ENCODE measurements at places on chromosomes 12 and 14.
A peak's percentile ranks its signal among the peaks of the same experiment; 100 is the strongest.

DNA sequence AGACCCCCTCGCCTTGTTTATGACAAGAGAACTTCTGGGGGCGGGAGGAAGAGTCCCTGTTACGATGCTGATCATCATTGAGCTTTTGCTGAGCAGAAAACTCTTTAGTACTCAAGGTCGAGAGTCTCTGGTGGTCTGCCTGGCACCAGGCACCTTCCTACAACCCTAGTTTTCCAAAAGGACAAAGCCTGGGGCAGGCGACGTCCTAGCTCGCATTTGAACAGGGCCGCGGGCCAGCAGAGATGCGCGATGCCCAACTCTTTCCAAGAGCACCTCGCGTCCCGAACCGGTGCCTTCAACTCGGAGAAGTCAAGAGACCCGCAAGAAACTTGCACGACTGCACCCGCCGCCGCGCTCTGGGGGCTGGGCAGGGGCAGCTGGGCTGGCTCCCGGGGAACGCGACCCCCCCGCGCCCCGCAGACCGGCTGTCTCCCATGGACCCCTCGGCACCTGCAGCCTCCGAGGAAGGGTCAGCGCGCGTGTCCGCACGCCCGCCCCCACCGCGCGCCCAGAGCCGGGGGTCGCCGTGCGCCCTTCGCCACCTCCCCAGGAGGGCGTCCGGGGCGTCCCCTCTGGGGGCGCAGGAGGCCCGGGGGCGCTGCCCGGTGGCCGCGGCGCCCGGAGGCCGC, 377 bp upstream of the BCL7A start:
- peak; percentile 42 for DNase-seq

DNA sequence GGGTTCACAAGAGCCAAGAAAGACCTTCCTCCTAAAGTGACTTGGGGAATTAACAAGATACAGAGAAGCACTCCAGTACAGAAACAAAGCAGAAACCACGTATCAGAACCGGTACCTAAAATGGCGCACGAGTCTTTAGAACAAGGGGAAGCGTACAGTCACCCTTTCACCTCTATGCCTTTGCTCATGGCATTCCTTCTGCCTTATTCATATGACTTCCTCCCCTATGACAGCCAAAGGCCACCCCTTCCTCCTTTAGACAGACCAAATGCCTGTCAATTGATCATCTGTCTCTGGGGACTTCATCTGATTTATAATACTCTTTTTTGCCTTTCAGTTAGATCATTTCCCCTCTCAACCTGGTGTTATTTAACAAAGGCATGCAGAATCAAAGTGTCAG, 89.5 kb upstream of the OSBPL8 start:
- DNase-seq: no peak

DNA sequence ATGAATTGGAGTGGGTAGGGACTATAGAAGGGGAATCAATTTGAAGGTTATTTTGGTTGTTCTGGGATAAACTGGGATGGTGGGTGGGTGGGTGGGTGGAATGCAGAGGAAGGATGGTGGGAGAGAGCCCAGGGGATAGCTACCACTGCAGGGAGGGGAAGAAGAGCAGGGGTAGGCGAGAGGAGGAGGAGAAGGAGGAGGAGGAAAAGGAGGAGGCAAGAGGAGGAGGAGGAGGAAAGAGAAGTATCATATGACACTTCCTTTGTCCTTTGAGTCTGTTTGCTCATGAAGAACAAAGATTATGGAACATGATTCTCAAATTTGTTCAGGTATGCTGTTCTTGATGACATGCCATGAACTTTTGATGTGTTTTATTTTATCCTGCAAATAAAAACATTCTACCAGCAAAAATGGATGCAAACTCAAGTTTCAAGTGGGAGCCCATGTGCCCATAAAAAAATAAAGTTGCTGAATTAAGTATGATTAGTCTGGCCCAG, 4.1 kb upstream of the BEST3 start:
- no peak for DNase-seq

GRCh38 chr14:25006031-25006430, 43.9 kb downstream of the STXBP6 start:
- no peak for DNase-seq

- DNase-seq: no peak
Measured at GRCh38 chr12:24499151-24500146, 449.5 kb downstream of the BCAT1 start.

DNA sequence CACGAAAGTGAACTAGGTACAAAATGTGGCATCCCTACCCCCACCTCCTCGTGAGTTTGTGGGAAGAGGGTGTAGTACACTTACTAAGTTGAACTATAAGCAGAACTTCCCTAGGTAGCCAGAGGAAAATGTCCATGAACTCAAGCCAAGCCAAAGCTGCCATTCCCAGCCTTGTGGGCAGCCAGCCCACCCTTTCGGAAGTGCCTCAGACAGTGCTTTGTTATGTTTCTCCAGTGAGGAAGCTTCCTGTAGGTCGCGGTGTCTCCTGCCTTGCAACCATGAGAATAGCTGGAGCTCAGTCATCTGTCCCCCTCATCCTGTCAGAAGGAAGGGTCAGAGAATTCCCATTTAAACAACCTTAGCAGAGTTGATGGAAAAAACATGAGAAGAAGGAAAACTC, 266.9 kb downstream of the DUSP6 start:
- no peak for DNase-seq

- no peak for DNase-seq
Measured at GRCh38 chr12:40980427-40980961, 207.6 kb upstream of the PDZRN4 start.

DNA sequence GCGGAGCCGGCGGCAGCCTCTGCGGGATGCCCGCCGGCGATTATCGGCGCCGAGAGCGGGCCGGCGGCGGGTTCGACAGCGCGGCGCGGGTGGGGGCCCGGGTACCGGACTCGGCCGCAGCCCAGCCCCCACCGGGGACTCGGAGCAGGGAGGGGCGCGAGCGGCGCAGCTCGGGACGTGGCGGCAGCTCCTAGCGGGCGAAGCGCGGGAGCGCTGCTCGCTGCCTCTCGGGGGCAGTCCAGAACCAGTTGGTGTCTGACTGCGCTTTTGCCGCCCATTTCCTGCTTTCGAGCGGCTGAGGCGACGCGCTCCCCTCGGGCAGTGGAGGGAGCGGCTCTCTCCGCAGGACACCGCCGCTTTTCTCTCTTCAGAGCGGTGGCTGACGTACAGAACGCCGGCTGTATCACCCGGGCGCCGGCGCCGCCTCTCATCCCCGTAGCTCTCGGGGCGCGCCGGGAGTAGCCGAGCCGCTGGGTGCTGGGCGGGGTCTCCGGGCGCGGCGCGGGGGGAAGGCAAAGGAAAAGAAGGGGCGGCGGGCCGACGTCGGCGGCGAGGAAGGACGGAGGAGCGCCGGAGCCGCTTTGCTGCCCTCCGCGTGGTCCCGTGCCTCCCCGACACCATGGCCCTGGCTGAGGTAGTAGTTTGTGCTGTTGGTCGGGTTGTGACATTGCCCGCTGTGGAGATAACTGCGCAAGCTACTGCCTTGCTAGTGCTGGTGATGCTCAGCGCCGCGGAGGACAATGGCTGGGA, 136.6 kb downstream of the MON2 start:
- peak; percentile 82 for DNase-seq

- DNase-seq: no peak
Measured at GRCh38 chr12:11693067-11693466, 43.6 kb downstream of the ETV6 start.

DNA sequence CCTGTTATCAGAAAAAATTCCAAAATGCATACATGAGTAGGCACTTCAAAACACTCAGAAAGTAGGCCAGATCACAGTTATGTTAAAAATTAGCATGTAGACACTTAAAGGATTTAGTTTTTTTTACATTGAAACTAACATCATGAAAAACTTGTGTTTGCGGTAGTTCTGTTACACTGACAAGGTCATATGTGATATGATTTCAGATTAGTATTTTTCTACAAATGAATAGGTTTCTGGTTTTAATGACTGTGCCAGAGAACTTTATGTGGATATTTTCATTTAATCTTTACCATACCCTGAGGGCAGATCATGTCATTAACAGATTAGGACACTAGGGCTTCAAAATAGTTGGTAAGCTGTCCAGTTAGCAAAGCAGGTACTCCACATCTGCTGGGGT, 20.7 kb downstream of the YARS2 start:
- no peak for DNase-seq

DNA sequence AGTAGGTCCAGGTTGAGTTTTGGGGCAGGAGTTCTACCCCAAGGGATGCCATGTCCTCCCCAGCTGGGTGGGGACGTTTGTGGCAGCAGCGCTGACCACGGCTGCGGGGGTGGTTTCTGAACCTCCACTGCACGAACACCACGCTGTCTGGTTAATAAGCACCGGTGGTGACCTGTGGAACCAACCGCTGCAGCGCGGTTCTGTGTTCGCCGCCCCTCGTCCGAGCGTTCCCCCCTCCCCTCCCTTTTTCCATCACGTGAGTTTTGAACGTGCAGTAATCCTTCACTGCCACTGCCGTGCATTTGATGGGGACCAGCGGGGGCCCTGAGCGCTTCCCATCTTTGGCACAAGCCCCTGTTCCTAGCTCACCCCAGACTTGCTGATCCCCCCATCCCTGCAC, 6.4 kb upstream of the ADSS1 start:
- DNase-seq: no peak

DNA sequence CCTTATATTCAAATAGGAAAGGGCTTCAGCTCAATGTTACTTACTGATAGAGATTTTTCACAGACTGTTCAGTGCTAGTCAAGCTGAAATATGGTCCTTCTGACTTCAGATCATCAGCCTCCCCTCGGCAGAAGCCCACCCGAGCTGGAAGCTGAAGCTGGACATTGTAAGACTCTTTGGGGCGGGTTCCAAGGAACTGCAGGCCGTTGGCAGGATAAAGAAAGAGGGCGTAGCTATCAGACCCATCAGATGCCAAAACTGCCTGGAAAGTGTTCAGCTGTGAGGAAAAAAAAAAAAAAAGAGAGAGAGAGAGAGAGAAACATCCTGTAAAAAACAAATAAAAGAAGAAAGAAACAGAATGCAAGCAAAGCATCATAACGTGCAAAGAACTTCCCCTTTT, 8.8 kb downstream of the NID2 start:
- DNase-seq: no peak

- DNase-seq: no peak
Measured at GRCh38 chr14:96136371-96137005, 68.2 kb upstream of the BDKRB2 start.

GRCh38 chr14:62696331-62696924, 348.8 kb downstream of the KCNH5 start:
- no peak for DNase-seq

- no peak for DNase-seq
Measured at GRCh38 chr12:96271469-96272199, 77.5 kb downstream of the ELK3 start.

GRCh38 chr12:100497105-100497795, 23.6 kb downstream of the NR1H4 start:
- DNase-seq: no peak

DNA sequence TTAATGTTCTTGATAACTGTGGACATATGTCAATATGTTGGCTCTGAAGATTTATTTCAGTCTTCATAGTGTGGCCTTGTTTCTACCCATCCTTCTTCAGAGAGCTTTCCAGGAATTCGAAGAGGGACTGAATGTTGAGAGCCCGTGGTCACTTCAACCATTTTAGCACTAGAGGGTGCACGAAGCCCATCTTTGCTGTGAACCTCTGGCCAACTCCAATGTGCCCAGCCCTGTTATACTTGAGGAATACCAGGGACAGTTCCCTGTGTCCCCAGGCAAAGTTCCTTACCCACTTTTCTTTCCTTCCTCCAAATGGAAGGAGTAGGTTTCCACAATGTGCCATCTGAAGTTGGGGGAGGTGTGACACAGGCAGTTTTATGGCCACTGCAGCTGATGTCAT, 603.5 kb downstream of the RPL10L start:
- no peak for DNase-seq

DNA sequence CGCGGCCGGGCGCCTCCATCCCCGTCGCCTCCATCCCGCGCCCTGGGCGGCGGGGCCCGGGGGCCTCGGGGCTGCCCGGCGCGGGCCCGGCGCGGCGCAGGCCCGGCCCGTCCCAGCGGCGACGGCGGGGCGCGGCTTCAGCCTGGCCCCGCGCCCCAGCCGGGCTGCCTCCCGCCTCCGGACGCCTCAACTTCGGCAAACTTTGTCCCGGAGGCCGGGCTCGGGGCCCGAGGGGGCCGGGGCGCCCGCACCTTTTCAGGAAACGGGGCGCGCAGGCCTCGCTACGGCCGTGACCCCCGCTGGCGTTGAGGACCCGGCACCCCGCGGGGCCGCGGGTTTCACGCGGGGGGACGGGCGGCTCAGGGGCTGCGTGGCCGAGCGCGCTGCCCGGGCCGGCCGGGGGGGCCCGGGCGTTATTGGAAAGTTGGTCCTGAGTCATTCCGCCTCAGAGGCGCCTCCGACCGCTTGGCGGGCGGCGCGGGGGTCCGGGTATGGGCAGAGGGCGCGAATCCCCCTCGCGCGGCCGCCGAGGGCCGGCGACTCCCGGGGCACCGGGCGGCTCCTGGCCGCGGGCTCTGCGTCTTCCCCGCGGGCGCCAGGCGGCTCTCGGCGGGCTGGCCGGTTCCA, 575 bp downstream of the TRAF3 start:
- DNase-seq: peak; percentile 35

GRCh38 chr14:33728010-33728498, 222.8 kb downstream of the EGLN3 start:
- DNase-seq: no peak

DNA sequence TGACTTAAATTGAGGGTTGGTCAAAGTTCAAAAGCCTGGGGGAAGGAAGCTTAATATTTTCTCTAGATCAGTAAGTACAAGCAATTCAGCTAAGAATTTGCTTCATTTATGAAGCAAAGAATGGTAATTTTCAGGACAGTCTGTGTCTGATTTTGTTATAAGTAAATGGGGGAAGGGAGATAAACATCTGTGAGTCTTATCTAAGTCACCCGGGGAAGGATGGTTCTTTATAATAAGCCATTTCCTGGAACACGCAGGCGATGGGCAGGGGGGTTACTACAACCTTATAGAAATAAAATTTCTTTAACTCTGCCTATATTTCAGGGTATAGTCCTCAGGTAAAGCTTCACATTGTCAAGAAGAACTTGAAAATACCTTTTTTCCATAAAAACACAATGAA, 42.9 kb downstream of the HELB start:
- DNase-seq: no peak

DNA sequence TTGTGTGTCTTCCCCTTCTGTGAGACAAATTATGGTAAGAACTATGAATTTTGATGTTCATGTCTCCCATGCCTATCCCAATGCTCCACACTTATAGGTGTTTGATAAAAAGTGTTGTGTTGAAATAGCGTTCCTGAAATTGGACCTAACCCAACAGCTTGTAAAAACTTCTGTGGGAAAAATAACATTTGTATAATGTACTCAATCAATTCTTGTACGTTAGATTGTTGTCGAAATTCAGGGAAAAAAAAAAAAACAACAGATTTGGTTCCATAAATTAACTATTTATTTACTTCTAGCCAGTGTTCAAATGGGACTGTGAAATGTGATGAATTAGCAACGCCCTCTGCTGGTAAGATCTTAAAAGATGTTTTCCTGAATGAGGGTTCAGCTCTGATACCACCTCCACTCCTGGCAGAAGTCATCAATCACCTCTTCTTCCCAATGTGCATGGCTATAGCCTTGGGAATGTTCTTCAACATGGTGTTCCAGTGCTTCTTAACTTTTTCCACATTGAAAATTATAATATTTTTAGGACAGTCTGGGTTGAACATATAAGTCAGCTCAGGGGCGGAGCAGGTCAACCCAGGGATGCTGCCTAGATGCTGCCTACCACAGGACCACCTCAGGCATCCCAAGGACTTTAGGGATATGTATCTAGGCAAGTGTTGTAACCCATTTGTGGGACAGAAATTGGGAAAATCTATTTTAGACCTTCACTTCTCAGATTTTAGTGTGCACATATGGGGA, 170.6 kb downstream of the OTOGL start:
- no peak for DNase-seq
